ENCODE measurements at places on chromosomes 6 and 20. TPM values are rescaled to one million over a fixed set of nuclear protein-coding genes. Genes with fewer than 3 reads are reported as not detected.
A peak's percentile ranks its signal among the peaks of the same experiment; 100 is the strongest.

Gene EBF4
- 4.8 TPM for polyA plus RNA-seq

DNA sequence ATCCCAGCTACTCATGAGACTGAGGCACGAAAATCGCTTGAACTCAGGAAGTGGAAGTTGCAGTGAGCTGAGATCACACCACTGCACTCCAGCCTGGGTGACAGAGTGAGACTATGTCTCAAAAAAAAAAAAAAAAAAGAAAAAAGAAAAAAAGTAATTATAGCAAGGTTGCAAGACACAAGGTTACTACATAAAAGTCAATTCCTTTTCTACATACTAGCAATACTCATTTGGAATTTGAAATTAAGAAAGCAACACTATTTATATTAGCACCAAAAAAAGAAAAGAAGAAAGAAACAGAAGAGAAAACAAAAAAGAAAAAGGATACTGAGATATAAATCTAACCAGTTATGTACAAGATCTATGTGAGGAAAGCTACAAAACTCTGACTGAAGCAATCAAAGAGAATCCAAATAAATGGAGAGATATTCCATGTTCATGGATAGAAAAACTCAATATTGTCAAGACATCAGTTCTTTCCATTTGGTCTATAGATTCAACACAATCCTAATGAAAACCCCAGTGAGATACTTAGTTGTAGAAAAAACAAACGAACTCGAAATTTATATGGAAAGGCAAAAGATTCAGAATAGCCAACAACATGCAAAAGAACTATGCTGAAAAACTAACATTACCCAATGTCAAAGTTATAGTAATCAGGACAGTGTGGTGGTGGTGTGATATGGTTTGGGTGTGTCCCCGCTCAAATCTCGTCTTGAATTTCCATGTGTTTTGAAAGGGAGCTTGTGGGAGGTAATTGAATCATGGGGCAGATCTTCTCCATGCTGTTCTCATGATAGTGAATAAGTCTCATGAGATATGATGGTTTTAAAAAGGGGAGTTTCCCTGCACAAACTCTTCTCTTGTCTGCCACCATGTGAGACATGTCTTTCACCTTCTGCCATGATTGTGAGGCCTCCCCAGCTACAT, 73.3 kb downstream of the GPX5 start:
- no peak for DNase-seq

Gene ZC3H12D
- 0.34 TPM for polyA plus RNA-seq

Gene GMPR
- 123 TPM for polyA plus RNA-seq

DNA sequence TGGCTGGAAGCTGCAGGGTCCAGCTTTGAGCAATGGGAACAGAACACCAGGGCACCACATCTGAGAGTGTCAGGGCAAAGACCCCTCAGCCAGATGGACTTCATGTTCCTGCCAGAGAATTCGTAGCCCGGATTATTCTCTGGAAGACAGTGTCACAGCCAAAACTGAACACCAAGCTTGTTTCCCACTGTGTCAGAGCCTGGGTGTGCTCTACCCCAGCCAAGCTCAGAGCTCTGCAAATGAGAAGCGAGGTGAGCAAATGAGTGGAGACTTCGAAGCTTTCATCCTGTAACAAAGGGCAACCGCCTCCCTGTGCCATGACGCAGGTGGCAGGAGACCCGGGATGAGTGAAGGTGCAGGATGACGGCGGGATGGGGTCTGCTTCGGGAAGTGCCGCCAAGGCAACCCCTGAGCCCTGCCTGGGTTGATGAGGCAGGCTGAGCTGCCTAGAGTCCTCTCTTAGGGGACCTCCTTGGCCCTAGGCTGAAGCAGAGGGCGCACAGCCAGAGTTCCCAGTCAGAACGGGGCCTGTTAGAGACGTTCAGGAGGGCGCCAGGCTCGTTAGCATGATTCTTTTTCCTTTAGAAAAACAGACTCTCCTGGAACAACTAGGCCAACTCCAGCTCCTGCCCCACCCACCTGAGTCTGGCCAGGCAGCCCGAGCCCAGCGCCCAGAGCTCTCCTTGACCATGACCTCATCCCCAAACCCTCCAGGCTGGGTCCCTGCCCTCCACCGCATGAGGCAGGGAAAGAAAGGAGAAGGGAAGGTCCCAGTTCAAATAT, 187.7 kb downstream of the SOD2 start:
- peak; percentile 91 for DNase-seq

DNA sequence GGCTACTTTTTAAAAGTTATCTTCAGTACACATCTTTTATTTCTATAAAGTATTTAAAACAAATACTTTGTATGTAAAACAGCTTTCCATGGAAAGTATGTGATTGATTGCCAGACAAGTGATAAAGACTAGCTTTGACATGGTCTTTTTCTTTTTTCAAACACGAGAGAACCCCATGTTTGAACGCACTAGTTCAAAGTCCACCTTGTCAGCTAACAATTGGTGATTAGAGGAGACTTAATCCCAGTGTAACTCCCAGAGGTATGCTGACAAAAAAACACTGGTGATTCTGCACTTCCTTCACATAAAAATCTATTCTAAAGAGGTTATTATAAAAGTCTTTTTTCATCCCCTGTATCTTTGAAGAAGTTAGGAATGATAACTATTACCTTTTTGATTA, 438.1 kb downstream of the GJA1 start:
- no peak for DNase-seq

Gene KIAA0408
- 2.3 TPM for polyA plus RNA-seq

- no peak for DNase-seq
These were observed 137.0 kb upstream of the RIN2 start for GRCh38 chr20:19621072-19621471.

- DNase-seq = no peak
These were observed 12.7 kb downstream of the FAM217A start for GRCh38 chr6:4066029-4066755.

DNA sequence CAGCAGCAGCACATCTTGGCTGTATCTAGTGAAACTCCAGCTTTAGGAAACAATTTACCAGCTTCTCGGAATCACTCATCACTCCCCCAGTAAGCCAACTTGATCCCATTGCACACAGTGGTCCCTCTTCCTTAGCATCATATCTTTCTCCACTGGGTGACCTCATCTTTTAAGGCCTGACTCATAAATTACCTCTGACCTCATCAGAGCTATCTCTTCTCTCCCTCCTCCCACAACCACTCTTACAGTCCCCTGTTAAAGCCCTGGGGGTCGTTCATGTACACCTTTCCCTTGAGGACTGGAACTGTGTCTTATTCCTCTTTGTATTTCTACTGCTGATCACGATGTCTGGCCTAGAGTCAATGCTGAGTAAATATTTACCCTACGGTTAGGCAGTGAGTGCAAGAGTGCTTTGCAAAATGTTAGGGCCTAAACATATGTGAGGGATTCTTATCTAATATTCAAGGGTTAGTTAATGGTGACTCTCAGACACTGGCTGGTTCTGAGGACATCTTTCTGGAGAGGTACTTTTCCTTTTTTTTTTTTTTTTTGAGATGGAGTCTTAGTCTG, 187.2 kb downstream of the LRFN2 start:
- DNase-seq = no peak

GRCh38 chr6:106160189-106160588, 74.1 kb downstream of the PRDM1 start:
- no peak for DNase-seq

DNA sequence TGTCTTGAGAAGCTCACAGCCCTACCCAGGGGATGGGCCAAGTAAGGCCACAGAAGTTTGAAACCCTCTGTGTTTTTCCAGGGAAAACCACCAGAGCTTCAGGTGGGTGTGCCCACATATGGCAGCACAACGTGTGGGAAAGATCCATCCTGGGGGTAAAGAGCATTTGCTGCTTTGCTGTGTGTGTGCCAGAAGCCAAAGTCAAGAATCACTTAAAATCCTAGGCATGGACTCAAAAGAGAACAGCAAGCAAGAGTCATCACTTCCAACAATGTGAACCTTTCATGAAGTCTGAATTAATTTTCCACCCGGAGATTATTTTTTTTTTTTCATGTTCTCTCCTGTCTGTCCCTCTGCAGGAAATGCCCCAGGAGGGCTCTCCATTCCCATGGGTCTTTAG, 308.2 kb upstream of the SGK1 start:
- DNase-seq = no peak

Gene EFCAB8
- not detected for polyA plus RNA-seq

Gene ERGIC3
- polyA plus RNA-seq = 83.7 TPM

Gene WFDC2
- 2.6 TPM for polyA plus RNA-seq

- DNase-seq = peak; percentile 39
These were observed 3.4 kb downstream of the LINC00237 start for GRCh38 chr20:21102603-21103311.

DNA sequence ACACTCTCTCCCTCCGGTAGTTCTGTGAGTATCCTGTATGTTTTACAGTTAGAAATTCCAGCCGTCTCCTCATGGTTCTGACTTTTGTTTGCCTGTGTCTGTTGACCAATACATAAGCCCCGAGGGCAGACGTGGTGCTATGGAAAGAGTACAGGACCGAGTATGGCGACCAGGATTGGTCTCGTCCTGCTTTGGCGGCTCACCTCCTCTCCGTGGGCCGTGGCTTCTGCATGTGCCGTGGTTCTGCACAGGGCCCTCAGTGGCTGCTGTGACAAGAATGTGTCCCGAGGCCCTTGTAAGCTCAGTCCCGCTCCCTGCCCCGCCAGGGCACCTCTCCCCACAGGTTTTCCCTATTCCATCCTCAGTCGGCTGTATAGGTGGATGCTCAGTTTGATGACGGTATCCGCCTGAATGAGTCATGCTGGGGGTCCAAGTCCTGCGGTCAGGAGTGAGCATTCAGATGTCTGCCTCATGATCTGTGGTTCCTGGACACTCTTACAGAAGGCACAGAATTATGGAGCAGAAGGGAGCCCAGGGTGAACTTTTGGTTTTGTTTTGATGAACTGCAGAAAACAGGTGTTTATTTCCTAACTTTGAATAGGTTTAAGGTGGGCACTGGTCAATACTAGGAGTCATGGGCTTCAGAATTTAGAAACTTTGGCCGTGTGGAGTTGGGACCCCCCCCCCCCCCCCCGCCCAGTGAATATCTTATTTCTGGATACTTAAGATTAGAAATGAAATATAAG, 1.2 kb downstream of the ARFGAP1 start:
- no peak for DNase-seq

Gene SIRPB2
- 1.8 TPM for polyA plus RNA-seq

GRCh38 chr6:20159781-20160540, 52.3 kb downstream of the MBOAT1 start:
- no peak for DNase-seq

Gene UNC5CL
- polyA plus RNA-seq = 0.68 TPM

Gene RCAN2
- 82.9 TPM for polyA plus RNA-seq

- no peak for DNase-seq
These were observed 92.8 kb downstream of the ESR1 start for GRCh38 chr6:151900256-151900655.

DNA sequence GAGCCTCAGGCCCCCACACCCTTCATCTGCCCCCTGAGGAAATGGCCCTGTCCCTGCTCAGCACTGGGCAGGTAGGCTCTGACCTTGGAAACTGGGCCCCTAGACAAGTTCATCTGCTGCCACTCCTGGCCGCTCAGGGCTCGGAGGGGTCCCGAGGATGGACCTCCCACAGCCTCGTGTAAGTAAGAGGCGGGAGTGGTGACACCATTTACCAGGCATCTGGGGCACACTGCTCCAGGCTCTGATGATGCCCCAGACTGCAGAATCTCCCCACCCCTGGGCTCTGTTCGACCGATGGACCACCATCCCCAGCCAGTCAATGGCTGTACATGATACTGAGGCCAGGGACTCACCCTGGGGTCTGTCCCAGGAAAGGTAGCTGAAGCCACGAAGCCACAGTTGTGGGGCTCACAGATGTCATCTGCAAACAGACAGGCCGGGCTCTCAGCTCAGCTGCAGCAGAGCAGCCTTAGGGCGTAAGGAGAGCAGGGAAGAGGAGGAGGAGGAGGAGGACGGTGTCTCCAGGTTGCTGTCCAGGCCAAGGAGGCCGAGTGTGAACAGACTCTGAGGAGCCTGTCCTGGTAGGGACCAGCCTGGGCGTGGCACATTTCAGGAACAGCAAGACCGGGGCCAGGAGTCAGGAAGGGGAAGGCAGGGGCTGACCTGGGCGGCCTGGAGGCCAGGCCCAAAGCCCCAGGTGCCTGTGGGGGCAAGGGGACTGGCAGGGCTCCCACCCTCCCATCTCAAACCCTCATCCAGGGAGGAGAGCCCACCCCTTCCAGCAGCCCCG, 300.4 kb downstream of the TAF4 start:
- DNase-seq = no peak

Gene CLIC5
- polyA plus RNA-seq = 60.5 TPM

Gene CCR6
- not detected for polyA plus RNA-seq

- DNase-seq = no peak
These were observed 58.7 kb downstream of the CD40 start for GRCh38 chr20:46176739-46177378.

DNA sequence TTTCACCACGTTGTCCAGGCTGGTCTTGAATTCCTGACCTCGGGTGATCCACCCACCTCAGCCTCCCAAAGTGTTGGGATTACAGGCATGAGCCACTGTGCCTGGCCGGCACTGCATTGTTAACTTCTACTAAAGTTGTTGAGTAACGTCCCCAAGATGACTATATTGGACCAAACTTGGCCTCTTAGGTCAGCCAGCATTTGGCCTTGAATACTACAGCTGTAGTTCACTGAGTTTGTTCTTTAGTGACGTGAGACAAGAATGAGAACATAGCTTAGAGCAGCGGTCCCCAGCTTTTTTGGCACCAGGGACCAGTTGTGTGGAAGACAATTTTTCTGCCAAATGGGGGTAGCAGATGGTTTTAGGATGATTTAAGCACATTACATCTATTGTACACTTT, 237.1 kb downstream of the TBC1D7 start:
- DNase-seq = no peak

- DNase-seq = no peak
These were observed 69.8 kb downstream of the STAU1 start for GRCh38 chr20:49118307-49118706.
